ENCODE measurements at places on chromosomes 7 and 10. TPM values are rescaled to one million over a fixed set of nuclear protein-coding genes. Genes with fewer than 3 reads are reported as not detected.

GRID1 gene
- not detected for total RNA-seq

PLAU gene
- not detected for total RNA-seq

HERPUD2 gene
- total RNA-seq = 58.4 TPM

PNLIPRP2 gene
- 0.82 TPM for total RNA-seq

UBE2H gene
- 63.8 TPM for total RNA-seq

MACROH2A2 gene
- total RNA-seq = 4.7 TPM

C10orf53 gene
- total RNA-seq = not detected

TRIL gene
- not detected for total RNA-seq

ADAM12 gene
- 0.85 TPM for total RNA-seq

PGAM2 gene
- 1.7 TPM for total RNA-seq

ANKRD22 gene
- not detected for total RNA-seq

SH2D4B gene
- 0.25 TPM for total RNA-seq

SLC18A3 gene
- not detected for total RNA-seq

ZNF736 gene
- total RNA-seq = 24.2 TPM

MAGI2 gene
- total RNA-seq = 0.33 TPM

CHAT gene
- total RNA-seq = not detected

TYSND1 gene
- total RNA-seq = 21.1 TPM

STEAP1 gene
- total RNA-seq = not detected

PDZD7 gene
- 2.3 TPM for total RNA-seq

TMEM254 gene
- total RNA-seq = 9.6 TPM

FGFR2 gene
- total RNA-seq = 0.70 TPM

INTS15 gene
- total RNA-seq = 64.1 TPM

SEMA3A gene
- total RNA-seq = 1.6 TPM

AMPH gene
- total RNA-seq = not detected

SCART1 gene
- 12.1 TPM for total RNA-seq

PTPN20 gene
- total RNA-seq = 1.5 TPM

GNGT1 gene
- total RNA-seq = not detected

SEMA3D gene
- not detected for total RNA-seq

LLCFC1 gene
- not detected for total RNA-seq

MTURN gene
- total RNA-seq = 26.3 TPM

KAZALD1 gene
- total RNA-seq = not detected

ICA1 gene
- 0.82 TPM for total RNA-seq

CYP17A1 gene
- not detected for total RNA-seq

HYAL4 gene
- not detected for total RNA-seq

TIMM23B gene
- 35.8 TPM for total RNA-seq

C7orf57 gene
- total RNA-seq = 0.18 TPM

EBLN1 gene
- total RNA-seq = not detected

OIT3 gene
- total RNA-seq = not detected

STAG3 gene
- total RNA-seq = 6.5 TPM

NPY4R gene
- total RNA-seq = not detected

CDNF gene
- total RNA-seq = 1.5 TPM

EPHA1 gene
- total RNA-seq = 43.5 TPM

FAM25A gene
- total RNA-seq = not detected

TMEM270 gene
- total RNA-seq = not detected

SPDYE5 gene
- 0.23 TPM for total RNA-seq

SAP25 gene
- 107 TPM for total RNA-seq

PIP gene
- not detected for total RNA-seq

GARIN1A gene
- total RNA-seq = 1.4 TPM

GFRA1 gene
- 0.03 TPM for total RNA-seq

All from T-cell (primary cell).